EH (cell line): ENCODE measurements at places on chromosomes 5 and 9.

- DNase-seq = no peak
These were observed 11.3 kb downstream of the TMEM250 start for GRCh38 chr9:136107155-136107952.

- no peak for DNase-seq
These were observed 15.7 kb downstream of the SLC6A3 start for GRCh38 chr5:1429496-1429895.

DNA sequence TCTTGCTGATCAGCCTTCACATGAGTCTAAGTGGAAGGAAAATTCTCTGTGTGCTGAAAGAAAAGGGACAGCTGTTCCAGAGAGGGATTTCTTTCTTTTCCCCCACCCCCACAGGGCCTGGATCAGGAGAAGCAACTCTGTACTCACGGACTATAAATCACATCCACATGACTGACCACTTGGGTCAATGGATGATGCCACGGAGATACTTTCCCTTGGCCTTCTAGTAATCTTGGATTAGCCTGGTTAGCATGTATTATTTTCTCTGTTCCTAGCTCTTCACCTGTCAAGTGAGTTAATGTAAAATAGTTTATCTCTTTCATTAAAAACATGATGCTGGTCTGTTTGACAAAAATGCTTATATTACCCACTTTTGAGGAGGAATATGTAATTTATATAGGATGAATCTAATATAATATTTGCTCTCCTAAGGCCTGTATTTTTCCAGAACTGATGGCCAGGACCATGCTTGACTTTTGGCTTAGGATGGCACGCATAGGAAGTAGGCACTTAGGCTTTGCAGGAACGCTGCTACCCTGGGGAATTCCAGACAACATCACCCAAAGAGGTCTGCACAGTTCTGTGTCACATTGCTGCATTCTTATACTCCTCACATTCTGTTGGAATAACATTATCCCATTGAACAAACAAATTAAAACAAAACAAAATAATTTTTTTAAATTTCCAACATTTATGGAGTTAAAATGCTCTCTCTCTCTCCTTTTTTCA is 892.1 kb downstream of the TLE1 start:
- no peak for DNase-seq

- DNase-seq = no peak
These were observed 237.9 kb downstream of the SLF1 start for GRCh38 chr5:94856257-94856800.

DNA sequence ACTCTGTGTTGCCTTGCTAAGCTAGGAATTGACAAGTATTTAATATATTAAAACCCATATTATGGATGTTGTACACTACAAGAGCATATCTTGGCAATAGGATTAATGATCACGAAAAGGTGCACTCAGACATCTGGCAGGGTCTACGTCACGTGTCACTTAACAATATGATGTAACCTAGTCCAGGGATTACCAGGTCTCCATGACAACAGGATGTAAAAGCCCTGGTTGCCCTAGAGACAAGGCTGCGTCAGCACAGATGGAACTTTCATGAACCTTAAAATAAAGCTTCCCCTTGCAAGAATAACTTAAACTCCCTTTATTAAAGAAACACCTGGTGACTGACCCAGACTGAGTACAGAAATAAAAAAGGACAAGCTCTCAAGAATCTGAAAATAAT is 717.8 kb downstream of the CDH18 start:
- DNase-seq = no peak

DNA sequence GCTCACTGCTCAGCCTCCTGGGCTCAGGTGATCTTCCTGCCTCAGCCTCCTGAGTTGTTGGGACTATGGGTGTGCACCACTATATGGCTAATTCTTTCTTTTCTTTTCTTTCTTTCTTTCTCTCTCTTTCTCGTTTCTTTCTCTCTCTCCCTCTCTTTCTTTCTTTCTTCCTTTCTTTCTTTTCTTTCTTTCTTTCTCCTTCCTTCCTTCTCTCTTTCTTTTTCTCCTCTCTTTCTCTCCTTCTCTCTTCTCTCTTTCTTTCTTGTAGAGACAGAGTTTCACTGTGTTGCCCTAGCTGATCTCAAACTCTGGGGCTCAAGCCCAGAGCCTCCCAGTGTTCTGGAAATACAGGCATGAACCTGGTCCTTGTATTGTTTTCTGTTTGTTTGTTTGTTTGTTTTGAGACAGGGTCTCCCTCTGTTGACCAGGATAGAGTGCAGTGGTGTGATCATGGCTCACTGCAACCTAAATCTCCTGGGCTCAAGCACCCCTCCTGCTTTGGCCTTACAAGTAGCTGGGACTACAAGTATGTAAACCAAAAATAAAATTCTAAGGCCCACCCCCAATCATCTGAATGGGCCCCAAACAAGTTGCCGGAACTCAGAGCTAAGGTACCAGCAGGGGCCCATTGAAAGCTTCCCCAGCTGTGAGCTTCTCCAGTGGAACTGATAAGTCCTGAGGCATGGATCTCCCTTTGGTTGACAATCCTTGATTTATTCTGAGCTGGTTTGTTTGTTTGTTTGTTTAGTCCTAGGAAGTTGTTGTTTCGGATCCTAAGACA is 11.9 kb upstream of the BTF3 start:
- no peak for DNase-seq

- DNase-seq = no peak
These were observed 73.5 kb upstream of the COL5A1 start for GRCh38 chr9:134568116-134568515.

DNA sequence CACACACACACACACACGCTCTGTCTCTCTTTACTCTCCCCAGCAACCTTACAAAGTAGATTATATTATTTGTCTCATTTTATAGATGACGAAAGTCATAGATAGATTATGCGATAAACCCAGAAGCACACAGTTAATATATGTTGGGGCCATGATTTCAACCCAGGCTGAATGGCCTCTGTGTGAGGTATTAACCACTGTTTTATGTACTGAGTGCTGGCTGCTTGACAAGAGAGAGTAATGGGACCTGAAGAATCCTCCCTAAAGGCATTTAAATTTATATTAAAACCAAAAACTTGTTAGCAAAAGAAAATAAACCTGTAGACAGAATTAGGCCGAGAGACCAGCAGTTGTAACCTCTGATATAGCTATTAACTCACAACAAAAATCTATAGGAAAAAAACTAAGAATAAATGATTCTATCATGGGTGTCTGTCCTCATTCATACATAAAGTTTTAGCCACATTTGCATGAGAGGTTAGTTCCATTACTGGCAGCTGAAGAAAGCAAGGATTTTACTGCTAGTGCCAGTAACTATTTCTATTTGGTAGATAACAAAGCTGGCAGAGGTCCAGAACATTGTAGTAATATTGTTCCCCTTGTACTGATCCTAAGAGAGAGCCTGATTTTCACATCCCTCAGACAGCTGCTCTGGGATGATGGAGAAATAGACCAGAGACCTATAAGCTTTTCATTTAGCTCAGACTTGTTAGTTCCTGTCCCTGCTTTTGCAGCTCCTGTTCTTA is 250.9 kb downstream of the ADGRV1 start:
- DNase-seq = no peak

DNA sequence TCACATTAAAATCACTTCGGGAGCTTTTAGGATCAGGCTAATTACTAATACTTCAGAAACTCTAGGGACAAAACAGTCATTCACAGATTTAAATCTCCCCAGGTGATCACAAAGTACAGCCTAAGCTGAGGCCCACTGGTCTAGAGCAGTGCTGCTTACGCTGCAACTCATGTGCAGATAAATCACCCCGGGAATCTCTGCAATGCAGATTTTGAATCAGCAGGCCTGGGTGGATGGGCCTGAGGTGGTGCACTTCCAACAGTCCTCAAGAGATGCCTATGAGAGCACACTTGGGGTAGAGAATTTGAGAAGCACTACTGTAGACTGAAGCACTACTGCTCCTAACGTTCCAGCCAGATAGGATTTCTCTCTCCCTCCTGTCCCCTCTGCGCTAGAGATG is 28.4 kb downstream of the CSF1R start:
- peak; percentile 39 for DNase-seq

GRCh38 chr9:116124472-116125040 is 29.0 kb upstream of the PAPPA start:
- DNase-seq = peak; percentile 54

DNA sequence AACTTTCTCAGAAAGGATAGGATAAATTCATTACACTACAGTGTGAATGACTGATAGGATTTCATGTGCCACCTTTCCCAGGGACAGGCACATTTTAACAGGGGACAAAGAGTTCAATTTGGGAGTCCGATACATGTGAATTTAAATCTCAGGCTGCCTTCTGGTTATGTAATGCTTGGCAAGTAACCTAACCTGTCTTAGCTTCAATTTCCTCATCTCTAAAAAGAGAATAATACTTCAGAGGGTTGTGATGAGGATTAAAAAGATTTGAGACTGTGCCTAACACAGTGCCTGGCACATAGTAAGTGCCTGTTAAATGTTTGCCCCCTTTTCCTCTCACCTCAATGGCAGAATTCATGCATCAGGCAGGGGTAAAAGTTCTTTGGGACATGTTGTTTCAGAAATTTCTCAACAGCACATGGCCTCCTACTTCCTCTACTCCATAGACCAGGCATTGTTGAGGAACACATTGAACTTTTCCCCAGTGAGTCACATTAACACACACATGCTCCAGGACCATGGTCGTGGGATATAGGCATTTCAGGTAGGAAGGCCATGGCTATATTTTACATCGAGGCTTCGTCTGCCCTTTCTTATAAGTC is 94.6 kb upstream of the EGFLAM start:
- DNase-seq = no peak

DNA sequence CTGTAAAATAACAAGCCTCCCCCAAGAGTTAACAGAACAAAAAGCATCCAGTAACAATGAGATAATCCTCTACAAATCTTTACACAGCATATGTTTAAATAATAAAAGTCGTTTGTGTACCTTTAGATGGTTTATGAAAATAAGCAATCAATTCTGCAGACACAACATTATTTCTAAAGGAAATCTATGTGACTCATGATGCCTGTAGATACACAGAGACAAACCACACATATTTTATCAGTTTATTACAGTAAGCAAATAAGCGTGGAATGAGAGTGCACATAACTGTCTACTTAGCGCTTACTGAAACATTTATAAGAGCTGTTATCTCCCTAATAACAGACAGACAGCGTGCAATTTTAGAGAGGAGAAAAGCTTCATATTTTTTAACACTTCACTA is 243.6 kb downstream of the AP3B1 start:
- DNase-seq = peak; percentile 70

DNA sequence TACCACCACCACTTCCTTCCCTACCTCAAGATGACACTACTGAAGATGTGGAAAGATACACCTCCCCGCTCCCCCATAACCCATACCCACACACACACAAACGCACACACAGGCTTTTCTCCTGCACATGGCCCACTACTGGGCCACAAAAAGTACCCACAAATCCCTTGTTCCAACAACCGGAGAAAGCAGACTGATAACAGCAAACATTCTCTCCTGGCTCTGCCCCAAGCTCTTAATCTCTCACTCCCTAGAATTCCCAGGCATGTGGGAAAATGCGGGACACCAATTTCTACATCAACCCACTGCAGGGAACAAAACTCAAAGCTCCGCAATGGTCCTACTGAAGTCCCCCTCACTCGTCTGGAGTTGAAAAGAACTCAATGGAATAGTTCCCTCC is 611.0 kb upstream of the KLF4 start:
- DNase-seq = no peak

- DNase-seq = no peak
These were observed 2375.8 kb downstream of the MAT2B start for GRCh38 chr5:165881259-165881658.

- no peak for DNase-seq
These were observed 96.3 kb upstream of the MEF2C start for GRCh38 chr5:88979244-88979643.

DNA sequence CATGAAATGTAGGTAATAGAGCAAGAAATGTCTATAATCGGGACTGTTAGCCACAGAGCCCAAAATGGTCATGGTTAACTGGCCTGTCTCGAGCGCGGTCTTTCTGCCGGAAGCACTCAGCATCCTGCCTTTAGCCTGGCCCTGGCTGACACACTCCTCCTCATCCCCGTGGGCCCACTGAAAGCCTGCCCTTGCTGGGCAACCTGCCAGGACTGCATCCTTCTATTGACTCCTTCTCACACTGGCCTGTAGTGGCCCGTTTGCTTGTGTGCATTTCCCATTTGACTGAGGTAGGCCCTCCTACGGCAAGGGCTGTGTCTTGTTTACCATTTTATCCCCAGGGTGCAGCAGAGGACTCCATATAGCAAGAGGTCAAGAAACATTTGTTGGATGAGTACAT is 215.7 kb downstream of the ATPSCKMT start:
- peak; percentile 28 for DNase-seq

DNA sequence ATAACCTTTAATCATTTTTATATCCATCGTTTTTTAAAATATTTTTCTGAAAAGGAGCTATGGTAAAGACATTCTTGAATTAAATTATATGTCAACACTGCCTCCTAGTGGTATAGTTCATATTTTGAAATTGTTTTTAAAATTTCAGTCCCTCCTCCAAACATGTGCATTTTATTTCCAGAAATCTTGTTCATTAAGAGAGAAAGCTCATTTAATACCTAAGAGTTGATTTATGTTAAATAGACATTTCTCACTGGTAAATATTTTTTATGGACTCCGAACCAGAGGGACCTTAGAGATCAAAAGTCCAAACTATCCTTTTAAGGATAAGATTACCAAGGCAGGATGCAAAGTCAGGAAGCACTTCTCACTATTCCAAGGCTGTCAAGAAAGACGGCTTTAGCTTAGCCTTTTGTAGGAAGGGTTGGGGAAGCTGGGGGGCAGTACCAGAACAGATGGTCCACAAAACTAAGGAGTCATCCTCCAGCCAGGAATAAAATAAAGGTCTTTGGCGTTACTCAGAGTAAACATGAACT is 21.6 kb downstream of the BHMT start:
- DNase-seq = peak; percentile 52

- DNase-seq = no peak
These were observed 7.3 kb downstream of the PLAC8L1 start for GRCh38 chr5:146098047-146098446.

GRCh38 chr5:33336891-33337636 is 103.7 kb upstream of the TARS1 start:
- DNase-seq = peak; percentile 18

GRCh38 chr5:113581388-113581787 is 67.9 kb downstream of the YTHDC2 start:
- no peak for DNase-seq

DNA sequence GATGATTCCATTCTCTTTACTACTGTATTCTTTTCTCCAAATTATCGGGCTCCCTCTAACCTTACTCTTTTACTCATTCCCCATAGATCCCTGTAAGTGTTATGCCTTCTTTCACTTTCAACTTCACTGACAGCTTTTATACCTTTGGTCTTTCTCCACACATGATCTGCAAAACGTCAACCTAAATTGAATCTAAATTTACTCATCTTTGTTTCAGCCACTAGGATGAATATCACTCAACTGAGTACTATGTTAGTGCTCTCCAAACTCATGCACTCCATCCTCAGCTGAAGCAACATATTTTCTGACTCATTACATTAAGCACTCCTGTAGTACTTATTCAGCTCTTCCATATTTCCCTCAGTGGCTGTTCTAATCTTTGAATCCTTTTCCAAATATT is 133.4 kb downstream of the ADAMTS19 start:
- DNase-seq = no peak

DNA sequence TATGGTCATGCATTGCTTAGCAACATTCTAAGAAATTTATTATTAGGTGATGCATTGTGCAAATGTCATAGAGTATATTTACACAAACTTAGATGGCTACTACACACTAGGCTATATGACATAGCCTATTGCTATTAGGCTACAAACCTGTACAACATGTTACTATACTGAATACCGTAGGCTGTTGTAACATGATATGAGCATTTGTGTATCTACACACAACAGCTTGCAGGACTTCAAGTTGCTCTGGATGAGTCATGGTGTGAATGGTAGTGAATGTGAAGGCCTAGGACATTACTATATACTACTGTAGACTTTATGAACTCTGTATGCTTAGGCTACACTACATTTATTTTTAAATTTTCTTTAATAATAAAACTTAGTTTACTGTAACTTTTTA is 107.2 kb upstream of the MAMDC2 start:
- DNase-seq = peak; percentile 67
